ENCODE measurements at places on chromosomes 13 and 19.

- DNase-seq: no peak
These were observed 161.5 kb downstream of the DLEU7 start for GRCh38 chr13:50682002-50682401.

- no peak for DNase-seq
These were observed 110.3 kb upstream of the ABCC4 start for GRCh38 chr13:95411428-95412040.

- DNase-seq: no peak
These were observed 26.1 kb downstream of the GJA3 start for GRCh38 chr13:20134732-20135131.

DNA sequence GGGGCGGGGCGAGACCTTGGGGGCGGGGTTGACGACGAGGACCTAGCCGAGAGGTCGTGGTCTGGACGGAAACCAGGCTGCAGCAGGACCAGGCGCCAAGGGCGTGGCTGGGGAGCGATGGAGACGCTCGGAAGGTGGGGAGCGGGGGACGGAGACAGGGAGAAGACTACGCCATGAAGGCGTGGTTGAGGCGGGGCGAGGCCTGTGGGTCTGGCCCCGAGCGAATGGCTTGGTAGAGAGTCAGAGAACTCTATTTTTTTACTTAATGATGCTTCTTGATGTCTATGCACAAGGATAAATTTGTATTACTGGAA is 674 bp upstream of the FBXL12 start:
- no peak for DNase-seq

DNA sequence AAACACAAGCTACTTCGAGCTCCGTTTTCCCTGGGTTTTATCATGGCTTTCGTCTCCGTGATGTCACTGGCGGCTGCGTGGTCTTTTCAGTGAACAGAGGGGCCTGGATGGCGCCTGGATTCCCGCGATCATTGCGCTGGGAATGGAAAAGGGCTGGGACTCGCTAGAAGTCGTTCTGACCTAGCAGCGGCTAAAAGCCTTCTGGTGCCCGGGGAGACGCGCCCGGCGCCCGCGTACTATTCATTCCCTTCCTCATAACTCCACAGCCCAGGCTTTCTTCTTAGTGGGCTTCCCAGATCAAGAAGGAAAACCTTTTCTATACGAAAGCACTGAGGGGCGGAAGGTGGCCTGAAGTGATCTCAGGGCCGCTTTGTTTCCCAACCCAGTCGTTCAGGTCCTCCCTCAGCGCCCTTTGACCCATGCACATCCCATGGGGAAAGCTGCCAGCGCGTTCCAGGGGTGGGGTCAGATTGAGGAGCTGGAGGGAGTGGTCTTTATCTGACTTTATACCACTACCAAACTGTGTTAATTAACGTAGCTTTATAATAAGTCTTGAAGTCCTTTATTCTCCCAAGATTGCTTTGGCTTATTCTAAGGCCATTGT is 96.6 kb downstream of the ELF1 start:
- DNase-seq: no peak

- no peak for DNase-seq
These were observed 29.9 kb downstream of the UCHL3 start for GRCh38 chr13:75579529-75579928.

DNA sequence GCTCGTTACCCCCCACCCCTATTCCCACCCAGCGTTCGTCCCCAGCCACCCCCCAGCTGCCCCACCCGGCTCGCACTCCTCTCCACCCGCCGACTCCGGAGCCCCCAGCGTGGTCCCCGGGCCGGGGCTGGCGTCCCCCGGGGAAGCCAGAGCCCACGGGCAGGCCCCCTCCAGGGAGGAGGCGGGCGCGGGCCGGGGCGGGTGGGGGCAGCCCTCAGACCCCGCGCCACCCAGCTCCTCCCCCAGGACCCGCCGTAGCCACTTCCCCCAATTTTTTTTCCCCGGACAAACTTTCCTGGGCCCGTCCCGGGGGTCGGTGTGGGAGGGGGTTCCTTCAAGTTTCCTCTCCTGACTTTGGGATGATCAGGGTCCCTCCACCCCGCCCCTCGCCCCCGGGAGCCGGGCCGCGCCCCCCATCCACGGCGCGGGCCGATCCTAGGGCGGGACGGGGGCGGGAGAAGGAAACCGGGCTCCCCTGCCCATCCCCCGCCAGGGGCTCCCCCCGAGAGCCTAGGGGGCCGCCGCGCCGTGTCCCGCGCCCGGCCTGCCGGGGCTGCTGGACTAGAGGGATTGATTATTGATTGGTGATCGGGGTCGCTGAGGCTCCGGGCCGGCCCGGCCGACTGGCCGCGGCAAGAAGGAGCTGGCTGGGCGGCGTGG is 927 bp upstream of the TSHZ3 start:
- no peak for DNase-seq

DNA sequence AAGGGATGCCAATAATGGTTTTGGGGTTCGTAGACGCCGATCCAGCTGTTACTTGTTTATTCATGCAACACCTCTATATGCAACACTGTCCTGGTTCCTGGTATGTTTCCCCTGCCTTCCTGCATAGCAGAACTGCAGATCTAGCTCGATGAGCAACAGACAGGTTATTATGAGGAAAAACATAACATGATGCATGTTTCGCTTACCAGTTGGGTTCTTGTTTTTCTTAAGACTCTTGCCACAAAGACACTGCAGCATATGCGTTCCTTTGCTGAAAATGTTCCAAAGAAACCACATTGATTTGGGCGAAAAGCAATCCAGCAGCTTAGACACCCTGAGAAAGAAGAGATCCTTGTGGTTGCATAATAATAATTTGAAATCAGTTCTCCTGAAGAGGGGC is 583 bp downstream of the FGF14 start:
- DNase-seq: no peak

GRCh38 chr19:12481781-12482508 is 2.7 kb downstream of the ZNF709 start:
- no peak for DNase-seq

DNA sequence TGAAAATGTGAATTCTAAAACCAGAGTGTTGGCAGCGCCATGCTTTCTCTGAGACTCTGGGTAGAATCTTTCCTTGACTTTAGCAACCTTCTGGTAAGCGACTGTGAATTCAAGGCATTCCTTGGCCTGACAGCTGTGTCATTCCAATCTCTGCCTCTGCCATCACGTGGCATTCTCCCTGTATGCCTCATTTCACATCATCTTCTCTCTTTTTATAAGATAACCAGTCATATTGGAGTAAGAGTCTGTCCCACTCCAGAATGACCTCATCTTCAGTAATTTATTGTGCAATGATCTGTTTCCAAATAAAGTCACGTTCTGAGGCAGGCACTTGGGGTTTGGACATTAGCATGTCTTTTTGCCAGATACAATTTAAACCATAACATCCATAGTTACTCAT is 103.4 kb upstream of the POSTN start:
- DNase-seq: no peak

GRCh38 chr13:113098162-113098732 is 7.3 kb upstream of the F7 start:
- DNase-seq: no peak

DNA sequence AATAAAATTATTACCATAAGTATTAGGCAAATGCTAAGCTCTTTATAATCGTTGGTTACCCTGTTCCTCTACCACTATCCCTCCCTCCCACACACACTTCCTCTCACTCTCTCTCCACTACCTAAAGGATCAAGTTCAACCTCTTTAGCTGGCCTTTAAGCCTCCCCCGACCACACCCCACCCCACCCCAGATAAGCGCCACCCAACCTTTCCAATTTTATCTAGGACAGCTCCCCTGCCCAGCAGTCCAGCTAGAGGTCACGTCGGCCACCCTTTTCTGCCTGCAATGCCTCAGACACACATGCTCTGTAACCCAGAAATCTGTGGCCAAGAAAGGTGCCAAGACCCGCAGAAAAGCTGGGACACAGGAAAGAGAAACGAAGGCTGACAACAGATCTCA is 1.1 kb downstream of the LYPD4 start:
- DNase-seq: no peak

- no peak for DNase-seq
These were observed 465.1 kb upstream of the ZNF507 start for GRCh38 chr19:31880283-31880682.

DNA sequence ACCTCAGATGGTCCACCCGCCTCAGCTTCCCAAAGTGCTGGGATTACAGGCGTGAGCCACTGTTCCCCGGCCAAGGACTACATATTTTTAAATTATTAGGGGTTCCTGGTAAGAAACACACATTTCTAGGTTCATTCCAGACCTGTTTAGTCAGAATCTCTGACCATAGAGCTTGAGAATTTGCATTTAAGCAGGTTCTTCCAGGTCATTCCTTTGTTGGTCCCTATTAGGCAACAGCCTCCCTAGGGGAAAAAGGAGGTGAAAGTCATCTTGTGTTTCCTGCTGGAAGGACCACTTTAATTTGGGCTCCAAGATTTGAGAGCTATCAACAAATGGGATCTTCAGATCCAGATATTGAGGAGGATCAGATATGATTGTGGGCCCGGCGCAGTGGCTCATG is 16.3 kb downstream of the S1PR2 start:
- no peak for DNase-seq

GRCh38 chr13:25378528-25378927 is 6.8 kb downstream of the ATP8A2 start:
- DNase-seq: no peak

GRCh38 chr19:33424181-33424580 is 50.7 kb downstream of the CEBPG start:
- DNase-seq: no peak

- no peak for DNase-seq
These were observed 8.7 kb downstream of the SYNGR4 start for GRCh38 chr19:48372904-48373303.

All from NCI-H2081 treated with DMSO at 0.1 percent for 48 hours (cell line).